ENCODE measurements at places on chromosomes 16 and 17. TPM values are rescaled to one million over a fixed set of nuclear protein-coding genes. Genes with fewer than 3 reads are reported as not detected.

The TBC1D26 gene
- not detected for total RNA-seq

The NSF gene
- 20.0 TPM for total RNA-seq

The PRSS33 gene
- not detected for total RNA-seq

The PPM1D gene
- 16.9 TPM for total RNA-seq

The NUFIP2 gene
- 60.7 TPM for total RNA-seq

The LYZL6 gene
- total RNA-seq, result not detected

Data from A549 treated with ZK216348 at 1 μM for 4 hours (cell line).